ENCODE measurements at places on chromosomes 16 and 17. TPM values are rescaled to one million over a fixed set of nuclear protein-coding genes. Genes with fewer than 3 reads are reported as not detected.

The KLHL11 gene
- total RNA-seq: 13.8 TPM

The CACNA1G gene
- total RNA-seq: not detected

The SHISA9 gene
- 19.2 TPM for total RNA-seq

The LPO gene
- total RNA-seq: not detected

The PHLPP2 gene
- 11.0 TPM for total RNA-seq

The EVPL gene
- 24.8 TPM for total RNA-seq

Measured in epithelial cell of proximal tubule (primary cell).